T follicular helper cell (primary cell): ENCODE measurements at places on chromosomes 6 and 20.

GRCh38 chr6:151239603-151240035 is at the start of gene AKAP12:
Gene AKAP12 (plus strand): TSS chr6:151239967. CDS start chr6:151240563, 596 bp downstream.
- DNase-seq = no peak

- no peak for DNase-seq
These were observed 655.0 kb upstream of the HS3ST5 start for GRCh38 chr6:114997813-114998292.

DNA sequence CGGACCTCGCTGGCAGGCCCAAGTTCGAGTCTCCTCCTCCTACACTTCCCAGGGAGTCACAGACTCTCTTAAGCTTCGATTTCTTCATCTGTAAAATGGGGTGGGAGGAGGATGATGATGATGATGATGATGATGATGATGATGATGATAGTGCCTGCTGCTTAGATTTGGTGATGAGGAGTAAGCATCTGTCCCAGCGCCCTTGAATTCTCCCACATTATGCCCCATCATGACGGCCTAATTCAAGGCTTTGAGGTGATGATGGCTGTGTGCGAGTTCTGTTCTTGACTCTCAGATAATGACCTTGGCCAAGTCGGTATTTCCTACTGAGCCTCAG is 487 bp upstream of the KIAA1755 start:
- no peak for DNase-seq

- no peak for DNase-seq
These were observed 254.9 kb downstream of the CDKAL1 start for GRCh38 chr6:20789162-20789561.

GRCh38 chr6:134295953-134296553 is 21.9 kb downstream of the SGK1 start:
- DNase-seq = no peak

DNA sequence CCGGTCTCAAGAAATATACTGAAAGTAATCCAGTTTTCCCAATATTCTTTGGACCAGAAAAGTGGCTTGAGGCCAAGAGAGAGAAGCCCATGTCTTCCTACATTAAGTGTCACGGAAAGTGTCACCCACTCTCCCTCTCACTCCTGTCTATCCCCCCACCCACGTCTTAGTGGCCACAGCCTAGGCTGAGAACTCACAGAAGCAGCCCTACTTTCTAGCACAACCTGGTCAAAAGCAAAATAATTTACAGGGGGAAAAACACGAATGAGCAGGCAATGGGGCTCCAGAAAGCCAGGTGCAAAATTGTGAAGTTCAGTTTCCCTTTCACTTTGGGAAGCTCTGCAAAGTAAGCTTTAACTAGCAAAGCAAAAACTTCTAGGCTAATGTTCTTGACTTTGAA is 118.0 kb downstream of the OPRM1 start:
- no peak for DNase-seq

DNA sequence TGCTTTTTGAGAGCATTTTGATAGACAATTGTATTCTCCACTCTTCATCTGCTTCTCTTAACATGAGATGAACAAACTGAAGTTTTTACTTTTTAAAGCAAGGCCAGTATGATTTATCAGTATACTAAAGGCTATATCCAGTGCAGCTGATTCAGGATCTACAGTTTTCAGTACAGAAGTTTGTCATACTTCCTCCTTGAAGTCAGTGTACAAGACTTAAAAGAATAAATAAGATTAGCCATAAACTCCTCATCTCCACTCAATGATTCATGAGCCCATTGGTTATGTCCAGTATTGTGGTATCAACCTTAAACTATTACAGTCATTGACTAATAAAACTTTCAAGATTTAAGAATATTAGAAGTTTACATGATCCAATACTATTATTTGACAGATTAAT is 374.8 kb upstream of the EPHA7 start:
- DNase-seq = no peak

DNA sequence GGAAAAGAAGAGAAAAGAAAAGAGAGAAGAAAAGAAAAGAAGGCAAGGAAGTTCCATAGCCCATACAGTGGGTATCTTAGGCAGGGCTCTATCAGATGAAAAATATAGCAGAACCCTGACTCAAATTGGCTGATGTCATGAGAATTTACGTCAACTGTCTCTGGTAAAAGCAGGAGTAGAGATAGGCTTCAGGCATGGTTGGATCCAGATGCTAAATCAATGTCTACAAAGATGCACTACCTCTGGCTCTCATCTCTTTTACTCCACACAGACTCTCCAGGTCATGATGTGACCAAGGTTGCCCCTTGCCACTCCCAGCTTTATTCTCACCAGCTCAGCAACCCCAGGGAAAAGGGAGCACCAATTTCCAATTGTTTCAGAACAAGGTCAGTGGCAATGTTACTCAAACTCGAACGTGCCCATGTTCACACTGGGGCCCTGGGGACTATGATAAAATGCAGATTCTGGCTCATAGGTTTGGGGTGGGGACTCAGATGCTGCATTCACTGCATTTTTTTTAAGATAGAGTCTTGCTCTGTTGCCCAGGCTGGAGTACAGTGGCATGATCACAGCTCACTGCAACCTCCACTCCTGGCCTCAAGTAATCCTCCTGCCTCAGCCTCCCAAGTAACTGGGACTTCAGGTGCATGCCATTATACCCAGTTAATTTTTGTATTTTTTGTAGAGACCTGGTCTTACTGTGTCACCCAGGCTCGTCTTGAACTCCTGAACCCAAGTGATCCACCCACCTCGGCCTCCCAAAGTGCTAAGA is 33.4 kb upstream of the PTGIS start:
- DNase-seq = no peak

- no peak for DNase-seq
These were observed 285.4 kb downstream of the CLIC5 start for GRCh38 chr6:45730232-45730631.

GRCh38 chr6:125639466-125640020 is 109.9 kb upstream of the HEY2 start:
- DNase-seq = no peak

DNA sequence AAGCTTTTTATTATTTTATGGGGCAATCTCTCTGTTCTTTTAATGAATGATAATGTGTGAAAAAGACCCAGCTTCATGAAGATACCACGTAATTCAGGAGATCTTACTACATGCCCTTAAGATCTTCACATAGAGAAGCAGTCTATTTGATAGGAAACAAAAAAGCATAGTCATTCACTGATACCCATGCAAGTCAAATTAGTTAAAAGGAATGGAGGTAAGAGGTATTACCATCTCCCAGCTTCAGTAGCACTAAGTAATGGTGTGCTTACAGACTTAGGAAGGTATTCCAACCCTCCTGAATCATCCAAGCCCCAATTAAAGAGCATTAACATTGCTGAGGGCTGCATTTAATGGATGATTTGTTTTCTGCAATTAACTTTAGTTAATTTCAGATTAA is 364.7 kb downstream of the SYNE1 start:
- DNase-seq = no peak

DNA sequence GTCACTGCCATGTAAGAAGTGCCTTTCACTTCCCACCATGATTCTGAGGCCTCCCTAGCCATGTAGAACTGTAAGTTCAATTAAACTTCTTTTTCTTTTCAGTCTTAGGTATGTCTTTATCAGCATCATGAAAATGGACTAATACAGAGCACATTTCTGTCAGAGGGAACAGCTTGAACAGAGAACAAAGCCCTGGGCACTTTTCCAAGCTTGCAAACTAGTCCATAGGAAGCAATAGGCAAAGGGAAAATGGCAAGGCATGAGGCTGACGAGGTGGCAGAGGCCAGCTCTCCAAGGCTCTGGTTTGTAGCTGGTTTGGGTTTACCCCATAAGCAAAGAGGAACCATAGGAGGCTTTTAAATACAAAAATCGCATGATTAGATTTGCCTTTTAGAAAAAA is 185.1 kb upstream of the HDDC2 start:
- no peak for DNase-seq

GRCh38 chr6:75317503-75318206 is 33.1 kb upstream of the TMEM30A start:
- DNase-seq = no peak

- DNase-seq = no peak
These were observed 45.1 kb upstream of the TAGAP start for GRCh38 chr6:159089909-159090308.

DNA sequence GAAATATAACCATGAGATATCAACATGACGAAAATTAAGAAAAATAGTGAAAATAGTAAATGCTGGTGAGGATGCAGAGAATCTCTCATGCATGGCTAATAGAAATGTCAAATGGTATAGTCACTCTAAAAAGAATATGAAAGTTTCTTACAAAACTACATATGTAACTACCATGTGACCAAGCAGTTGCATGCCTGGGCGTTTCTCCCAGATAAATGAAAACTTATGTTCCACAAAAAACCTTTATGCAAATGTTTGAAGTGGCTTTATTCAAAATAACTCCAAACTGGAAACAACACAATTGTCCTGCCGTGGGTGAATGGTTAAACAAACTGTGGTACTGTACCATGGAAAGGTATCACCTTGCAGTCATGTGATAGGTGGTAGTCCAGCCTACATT is 112.4 kb downstream of the HDGFL1 start:
- DNase-seq = no peak

DNA sequence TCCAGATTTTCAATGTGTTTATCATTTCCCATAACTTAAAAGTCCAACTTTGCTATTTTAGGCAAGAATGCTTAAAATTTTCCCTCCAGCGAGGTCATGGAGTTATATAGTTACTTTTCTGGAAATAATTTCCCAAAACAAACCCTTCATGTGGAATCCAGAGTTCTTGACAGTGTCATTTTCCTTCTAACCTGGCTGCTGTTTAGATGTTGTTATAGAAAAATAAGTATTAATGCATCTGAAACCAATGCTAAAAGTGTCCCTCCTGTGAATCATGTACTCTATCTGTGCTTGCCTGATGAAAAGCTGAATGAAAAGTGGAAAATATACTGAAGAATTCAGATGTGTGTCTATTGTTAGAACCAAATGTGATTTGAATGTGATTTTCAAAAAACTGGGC is 245.3 kb upstream of the HSF2 start:
- no peak for DNase-seq

- DNase-seq = no peak
These were observed 218.8 kb upstream of the RNF24 start for GRCh38 chr20:4234128-4234527.

- no peak for DNase-seq
These were observed 17.0 kb upstream of the HEY2 start for GRCh38 chr6:125732398-125732797.

DNA sequence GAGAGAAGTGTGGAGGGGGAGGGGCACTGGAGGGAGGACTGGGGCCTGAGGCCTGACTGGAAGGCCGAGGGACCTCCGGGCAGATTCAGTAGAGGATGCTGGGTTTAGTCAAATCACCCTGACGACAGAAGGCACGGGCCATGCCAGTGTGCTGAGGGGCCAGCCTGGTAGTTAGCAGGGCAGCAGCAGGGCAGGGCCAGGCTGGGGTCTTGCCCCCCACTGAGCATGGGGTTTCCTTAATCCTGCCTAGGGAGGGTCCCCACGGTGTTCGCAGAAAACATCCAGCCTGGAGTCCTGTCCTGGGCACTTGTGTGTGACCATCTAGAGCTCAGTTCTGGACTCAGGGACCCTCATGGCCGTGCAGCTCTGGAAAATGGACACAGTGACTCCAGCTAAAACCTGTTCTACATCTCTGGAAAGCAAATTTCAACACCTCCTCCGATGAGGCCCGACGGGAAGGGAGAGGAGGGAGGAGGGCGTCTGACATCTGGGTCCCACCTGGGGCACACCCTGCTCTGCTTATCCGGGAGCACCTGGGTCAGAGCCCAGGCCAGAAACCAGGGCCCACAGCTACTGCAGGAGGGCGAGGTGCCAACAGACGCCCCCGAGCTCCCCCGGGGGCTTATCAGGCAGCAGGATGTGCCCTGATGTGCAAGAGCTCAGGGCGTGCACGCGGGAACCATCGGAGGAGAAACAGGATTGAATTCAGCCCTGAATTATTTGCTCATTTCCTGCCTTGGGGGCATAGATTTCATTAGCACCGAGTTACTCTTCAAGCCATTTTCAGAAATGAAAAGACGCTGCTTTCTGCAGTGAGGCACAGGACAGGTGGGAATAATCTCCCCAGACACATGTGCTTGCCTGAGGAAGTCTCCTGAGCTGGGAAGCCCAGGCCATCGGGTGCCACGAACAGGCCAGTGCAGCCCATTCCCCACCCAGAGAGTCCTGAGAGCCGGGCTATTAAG is 78.0 kb upstream of the MPC1 start:
- no peak for DNase-seq

- no peak for DNase-seq
These were observed 23.2 kb downstream of the HLA-DPA1 start for GRCh38 chr6:33050014-33050810.

GRCh38 chr6:111361648-111362047 is 121.4 kb downstream of the REV3L start:
- no peak for DNase-seq

- no peak for DNase-seq
These were observed 45.6 kb upstream of the SGK1 start for GRCh38 chr6:134363323-134364039.

GRCh38 chr6:167053895-167054530 is 54.8 kb downstream of the CEP43 start:
- DNase-seq = no peak

DNA sequence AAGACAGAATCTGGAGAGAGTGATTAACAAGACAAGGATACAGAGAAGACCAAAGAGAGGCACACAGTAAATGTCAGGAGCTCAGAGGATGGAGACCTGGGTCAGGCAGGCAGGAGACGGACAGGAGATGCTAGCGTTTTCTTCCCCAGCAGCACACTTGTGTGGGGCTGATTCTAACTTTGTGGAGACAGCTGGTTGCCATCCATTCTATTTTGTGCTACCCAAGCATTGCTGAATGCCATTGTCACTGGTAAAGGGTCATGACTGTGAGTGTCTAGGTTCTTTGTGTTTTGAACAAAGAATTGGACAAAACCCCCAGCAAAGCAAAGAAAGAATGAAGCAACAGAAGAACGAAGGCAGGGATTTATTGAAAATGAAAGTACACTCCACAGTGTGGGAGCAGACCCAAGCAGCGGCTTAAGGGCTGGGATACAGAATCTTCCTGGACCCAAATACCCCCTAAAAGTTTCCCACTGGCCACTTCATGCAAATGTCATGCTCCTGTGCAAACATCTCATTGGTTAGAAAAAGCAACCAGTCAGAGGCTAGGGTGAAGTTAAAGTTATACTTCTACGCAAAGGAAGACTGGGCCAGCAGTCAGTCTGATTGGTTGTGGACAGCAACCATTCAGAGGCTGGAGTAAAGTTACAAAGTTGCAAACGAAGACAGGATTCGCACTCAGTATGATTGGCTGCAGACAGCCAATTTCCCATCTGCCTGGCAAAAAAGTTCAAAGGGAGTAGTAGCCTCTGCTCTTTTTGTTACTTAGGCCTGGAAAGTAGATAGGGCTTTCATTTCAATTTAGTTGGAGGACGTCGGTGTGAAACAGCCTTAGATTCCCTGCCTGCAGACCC is 17.5 kb downstream of the PTK7 start:
- DNase-seq = no peak

DNA sequence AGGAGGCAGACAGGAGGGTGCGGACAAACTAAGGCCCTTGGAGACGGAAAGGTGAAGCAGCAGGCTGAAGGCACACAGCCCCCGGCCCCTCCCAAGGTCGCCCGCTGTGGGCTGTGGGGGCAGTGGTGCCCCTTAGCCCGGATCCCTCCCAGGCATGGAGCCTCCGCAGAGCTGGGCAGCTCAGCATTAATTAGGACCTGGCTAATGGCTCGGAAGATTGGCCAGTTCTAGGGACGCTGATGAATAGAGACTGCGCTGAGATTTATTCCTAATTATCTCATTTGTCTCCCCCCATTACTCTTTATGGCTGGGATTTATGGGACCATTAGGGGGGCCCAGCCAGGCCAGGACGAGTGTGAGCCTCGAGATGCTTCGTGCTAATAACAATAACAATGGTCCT is 20.4 kb downstream of the MDFI start:
- no peak for DNase-seq
